ENCODE measurements at places on chromosomes 3 and 15. TPM values are rescaled to one million over a fixed set of nuclear protein-coding genes. Genes with fewer than 3 reads are reported as not detected.

Gene GRM2
- total RNA-seq: 0.58 TPM

Gene CCR9
- not detected for total RNA-seq

Gene TRIM42
- total RNA-seq: not detected

Gene CDCP1
- total RNA-seq: 0.47 TPM

Gene MYO5A
- total RNA-seq: 9.3 TPM

Gene PLSCR2
- total RNA-seq: not detected

Gene SHF
- 1.4 TPM for total RNA-seq

Gene CCK
- not detected for total RNA-seq

Gene POLQ
- total RNA-seq: 0.17 TPM

Gene REC114
- total RNA-seq: not detected

Gene CDC25A
- 0.46 TPM for total RNA-seq

Gene TTLL13
- total RNA-seq: 0.08 TPM

Gene RASL12
- total RNA-seq: 3.2 TPM

Gene BSN
- 0.28 TPM for total RNA-seq

Gene CPLX3
- 0.19 TPM for total RNA-seq

Gene GPR87
- total RNA-seq: not detected

Gene UROC1
- 0.13 TPM for total RNA-seq

Gene IGDCC3
- not detected for total RNA-seq

Gene DYNC1LI1
- total RNA-seq: 47.3 TPM

Gene SLC25A20
- 47.6 TPM for total RNA-seq

Gene KLHL40
- total RNA-seq: 241 TPM

Gene RAB6B
- 3.8 TPM for total RNA-seq

Gene RYR3
- total RNA-seq: 158 TPM

Gene SLC28A2
- not detected for total RNA-seq

Gene FEZF2
- total RNA-seq: not detected

Gene C3orf20
- total RNA-seq: not detected

Gene TPRA1
- total RNA-seq: 20.7 TPM

Gene AGTR1
- 7.4 TPM for total RNA-seq

Gene ITIH3
- total RNA-seq: 0.25 TPM

Gene TGM4
- total RNA-seq: not detected

Gene ANKUB1
- total RNA-seq: not detected

Gene GOLGA8K
- total RNA-seq: not detected

Gene PPP1R14D
- total RNA-seq: not detected

Gene TIGIT
- 0.07 TPM for total RNA-seq

Gene CX3CR1
- 0.68 TPM for total RNA-seq

Gene LXN
- 2.8 TPM for total RNA-seq

Gene TNFSF10
- 18.6 TPM for total RNA-seq

Measured in psoas muscle (tissue), 8 donors.